Right ventricle myocardium inferior (tissue), 1 donor: ENCODE measurements at places on chromosomes 6 and 20. TPM values are rescaled to one million over a fixed set of nuclear protein-coding genes. Genes with fewer than 3 reads are reported as not detected.

DNA sequence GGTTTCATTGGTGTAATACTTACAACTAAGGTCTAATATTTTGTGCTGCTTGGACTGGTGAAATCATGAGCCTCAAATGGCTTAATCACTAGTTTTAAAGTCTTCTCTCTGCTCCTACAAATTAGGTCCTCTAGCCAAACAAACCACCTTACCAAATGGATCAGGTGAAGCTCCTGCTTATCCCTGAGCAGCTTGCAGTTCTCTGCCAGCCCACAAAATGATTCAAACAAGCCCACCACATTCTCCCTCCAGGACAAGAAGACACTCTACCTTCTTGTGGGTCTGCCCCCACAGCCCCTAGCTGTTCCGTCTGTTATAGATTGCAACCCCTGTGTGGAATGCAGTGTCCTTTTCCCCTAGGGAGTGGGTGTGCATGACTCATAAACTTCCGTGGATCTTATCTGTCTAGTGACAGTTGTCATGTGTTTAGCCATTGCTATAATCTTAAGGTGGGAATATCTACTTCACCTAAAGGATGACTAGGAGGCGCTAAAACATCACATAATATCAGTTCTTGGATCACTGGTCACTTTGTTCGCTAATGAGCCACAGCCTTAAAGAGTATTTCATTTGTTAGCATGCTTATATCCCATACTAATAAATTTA is 940.5 kb upstream of the MANEA start:
- DNase-seq, result no peak

DNA sequence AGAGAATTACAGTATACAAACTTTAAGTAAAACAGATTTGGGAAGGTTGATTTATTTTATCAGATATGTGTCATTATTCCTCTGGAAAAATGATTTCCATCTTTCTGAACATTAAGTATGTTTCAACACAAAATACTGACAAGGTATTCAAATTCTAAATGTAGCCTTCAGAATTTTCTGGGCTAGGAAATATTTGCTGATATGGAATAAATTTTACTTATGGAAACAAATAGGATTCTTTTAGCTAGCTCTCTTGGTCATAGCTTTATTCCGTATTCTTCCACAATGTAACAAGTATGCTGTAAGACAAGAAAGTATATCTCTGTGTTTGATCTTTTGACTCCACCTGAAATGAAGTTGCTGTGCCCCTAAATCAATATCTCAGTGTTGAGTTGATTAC is 1125.2 kb upstream of the CITED2 start:
- DNase-seq, result no peak

GRCh38 chr6:159594750-159595117 is 98.3 kb downstream of the SOD2 start:
- no peak for DNase-seq

- no peak for DNase-seq
These were observed 20.2 kb upstream of the MICA start for GRCh38 chr6:31383149-31383548.

- DNase-seq, result no peak
These were observed 47.6 kb upstream of the REV3L start for GRCh38 chr6:111530667-111531066.

GRCh38 chr20:23659989-23660837 is 22.5 kb upstream of the CST3 start:
- no peak for DNase-seq

- no peak for DNase-seq
These were observed 71.2 kb downstream of the TIAM2 start for GRCh38 chr6:155066361-155066760.

DNA sequence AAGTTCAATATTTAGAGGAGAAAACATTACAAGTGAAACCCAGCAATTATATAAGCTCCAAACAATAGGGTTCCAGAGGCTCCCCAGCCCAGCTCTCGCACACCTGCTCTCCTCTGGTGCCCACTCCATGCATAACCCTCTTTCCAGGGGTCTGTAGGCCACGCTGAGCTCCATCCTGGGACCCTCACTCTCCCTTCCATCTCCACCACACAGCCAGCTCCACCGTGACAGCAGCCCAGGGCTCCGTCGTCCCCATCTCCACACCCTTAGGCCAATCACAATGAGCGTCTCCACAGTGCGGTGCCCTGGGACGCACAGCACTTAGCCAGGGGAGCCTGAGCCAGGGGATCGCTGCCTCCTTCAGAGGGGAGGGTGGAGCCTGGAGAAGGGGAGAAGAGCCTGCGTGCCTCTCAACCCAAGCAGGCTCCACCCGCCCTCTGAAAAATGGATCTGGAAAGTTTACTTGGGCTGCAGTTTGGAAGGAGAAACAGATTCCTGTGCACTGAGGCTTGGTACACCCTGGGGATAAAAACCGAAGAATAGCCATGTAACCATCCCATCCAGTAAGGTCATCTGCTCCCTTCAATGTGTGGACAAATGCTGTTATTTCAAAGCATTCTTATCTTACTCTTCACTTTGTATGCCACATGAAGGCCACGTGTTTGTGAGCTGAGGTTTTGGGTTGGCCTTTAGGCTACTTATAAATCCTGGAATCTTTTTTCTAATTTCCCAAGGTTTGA is 72.4 kb upstream of the GGTLC1 start:
- no peak for DNase-seq

NAA20 gene
- total RNA-seq, result 58.4 TPM

PLCB4 gene
- 27.7 TPM for total RNA-seq

GRIK2 gene
- 2.7 TPM for total RNA-seq
